GM19239 (cell line): ENCODE measurements at places on chromosomes 2 and 18.

GRCh38 chr18:56458770-56459712 is 179.4 kb downstream of the TXNL1 start:
- DNase-seq = no peak

- no peak for DNase-seq
Observed at GRCh38 chr2:70541481-70542020, 12.1 kb downstream of the TGFA start.

DNA sequence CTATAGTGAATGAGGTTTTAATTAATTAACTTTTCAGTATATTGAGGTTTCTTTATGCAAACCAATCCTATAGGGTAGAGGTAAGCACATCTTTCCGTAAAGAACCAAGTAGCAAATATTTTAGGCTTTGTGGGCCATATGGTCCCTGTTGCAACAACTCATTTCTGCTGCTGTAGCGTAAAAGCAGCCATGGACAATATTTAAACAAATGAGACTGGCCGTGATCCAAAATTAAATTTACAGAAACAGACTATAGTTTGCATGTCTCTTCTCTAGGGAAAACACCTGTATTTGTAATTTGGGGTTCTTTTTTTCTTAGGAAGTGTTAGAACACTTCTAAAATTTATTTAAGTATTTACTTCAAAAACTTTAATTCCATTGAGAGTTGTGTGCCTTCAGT is 104.3 kb downstream of the KYNU start:
- DNase-seq = no peak

DNA sequence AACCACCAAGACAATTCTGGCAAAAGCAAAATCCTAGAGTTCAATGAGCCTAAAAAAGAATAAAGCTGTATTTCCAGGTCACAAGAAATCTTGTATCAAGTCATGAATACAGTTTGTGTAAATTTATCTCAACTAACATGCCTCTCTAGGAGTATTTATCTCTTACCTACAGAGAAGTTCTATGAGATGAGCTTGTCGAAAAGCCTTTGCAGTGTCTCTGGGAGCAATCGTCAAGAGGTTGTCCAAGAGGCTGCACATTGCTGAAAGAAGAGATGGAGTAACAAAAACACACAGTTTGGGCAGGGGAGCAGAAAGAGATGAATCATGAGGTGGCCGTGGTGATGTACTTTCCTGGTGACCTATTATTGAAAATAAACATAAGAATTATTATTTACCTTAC is 112.0 kb upstream of the CD226 start:
- no peak for DNase-seq

- DNase-seq = no peak
Observed at GRCh38 chr2:149001496-149001895, 37.0 kb upstream of the LYPD6B start.

GRCh38 chr2:66534461-66534860 is 99.5 kb downstream of the MEIS1 start:
- DNase-seq = no peak

DNA sequence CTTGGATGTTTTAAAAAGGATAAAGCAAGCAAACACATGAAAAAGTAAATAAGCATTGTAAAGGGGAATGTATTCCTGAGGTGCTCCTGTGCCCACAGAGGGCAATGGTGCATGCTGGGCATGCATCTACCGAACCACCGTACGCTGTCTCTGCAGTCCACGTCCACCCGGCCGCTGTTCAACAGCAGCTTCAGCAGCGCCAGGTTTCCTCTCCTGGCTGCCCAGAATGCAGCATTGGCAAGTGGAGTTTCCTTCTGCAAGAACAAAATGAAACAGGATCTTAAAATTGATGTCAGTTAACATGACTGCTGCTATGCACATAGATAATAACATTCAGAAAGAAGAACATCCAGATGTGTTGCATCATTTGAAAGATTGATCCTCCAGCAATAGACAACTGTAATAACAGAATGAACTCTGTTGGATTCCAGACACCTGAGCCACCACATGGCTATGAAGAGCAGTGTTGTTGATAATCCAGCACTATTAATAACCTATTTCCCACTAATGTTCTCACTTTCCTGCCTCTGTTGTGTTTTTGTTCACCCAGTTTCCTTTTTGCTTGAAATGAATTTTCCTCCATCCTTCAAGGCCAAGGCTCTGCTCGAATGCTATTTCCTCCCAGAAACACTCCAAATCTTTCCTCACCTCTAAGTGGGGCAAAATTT is 13.6 kb downstream of the ANKRD29 start:
- DNase-seq = no peak

- DNase-seq = no peak
Observed at GRCh38 chr18:42976869-42977590, 138.5 kb downstream of the RIT2 start.

GRCh38 chr18:62938006-62938405 is 222.7 kb downstream of the PHLPP1 start:
- no peak for DNase-seq

DNA sequence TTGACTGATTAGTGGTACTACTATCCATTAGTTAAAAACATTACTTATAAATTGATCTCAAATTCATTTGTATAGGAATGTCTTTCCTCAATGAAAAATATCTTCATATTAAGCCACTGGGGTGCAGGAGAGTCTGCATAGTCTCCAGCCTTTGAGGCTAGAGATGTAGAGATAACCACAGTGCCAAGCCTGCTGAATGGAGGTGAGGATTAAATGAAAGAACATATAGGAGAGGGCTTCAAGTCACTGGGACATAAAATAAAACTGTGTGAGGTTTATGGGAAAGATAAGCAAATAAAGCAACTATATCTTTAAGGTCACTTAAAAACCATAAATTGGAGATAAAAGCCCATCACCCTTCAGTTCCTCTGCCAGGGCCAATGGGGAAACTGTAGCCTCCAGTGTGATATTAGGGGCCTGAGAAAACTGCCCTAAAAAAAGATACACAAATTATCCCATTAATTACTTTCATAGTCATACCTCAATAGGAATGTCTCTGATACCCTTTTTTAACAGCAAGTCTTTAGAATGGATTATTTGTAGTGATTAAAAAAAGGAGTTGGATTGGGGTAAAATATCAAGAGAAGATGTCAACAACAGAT is 27.6 kb downstream of the GALNT3 start:
- DNase-seq = no peak

DNA sequence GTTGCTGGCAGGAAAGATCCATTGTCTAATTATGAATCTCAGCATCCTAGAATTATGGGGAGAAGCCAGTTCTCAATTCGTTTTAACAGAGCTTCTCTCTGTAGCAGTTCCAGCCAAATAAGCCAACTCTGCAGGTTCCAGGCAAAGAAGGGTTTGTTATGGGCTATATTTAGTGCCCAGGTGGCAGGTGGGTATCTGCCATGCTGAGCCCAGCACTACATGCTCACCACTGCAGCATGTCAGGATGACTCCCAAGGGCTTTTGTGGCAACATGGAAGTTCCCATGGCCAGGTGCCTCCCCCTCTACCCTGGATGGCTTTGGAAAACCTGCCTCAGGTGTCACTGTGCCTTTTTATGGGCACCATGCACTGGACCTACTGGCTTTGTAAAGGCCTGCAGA is 137.7 kb upstream of the MSH6 start:
- no peak for DNase-seq

DNA sequence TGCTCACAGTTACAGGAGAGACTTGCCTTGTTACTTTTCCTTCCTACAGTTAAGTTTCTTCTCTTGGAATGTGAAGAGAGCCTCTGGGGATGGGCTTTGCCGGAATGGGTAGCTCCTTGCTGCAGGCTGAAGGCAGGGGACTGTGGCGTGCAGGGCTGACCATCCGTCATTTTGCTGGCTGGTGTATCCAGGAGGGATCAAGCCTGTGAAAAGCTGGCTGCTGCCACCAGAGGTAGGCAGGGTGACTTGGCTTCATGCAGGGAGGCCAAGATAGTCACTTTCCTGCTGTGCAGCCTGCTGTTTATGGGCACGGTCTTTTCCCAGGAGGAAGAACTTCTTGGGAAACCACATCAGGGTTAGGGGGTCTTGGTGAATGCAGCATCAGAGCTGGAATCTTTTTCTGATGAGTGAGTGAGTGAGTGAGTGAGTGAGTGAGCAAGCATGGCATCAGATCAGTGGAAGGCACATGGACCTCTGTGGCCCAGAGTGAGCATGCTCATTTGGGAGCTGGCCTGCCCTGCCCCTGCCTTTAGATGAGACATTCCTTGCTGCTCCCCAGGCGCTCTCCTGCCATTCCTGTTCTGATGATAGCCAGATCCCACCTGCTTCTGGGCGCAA is 33.0 kb downstream of the FHOD3 start:
- no peak for DNase-seq

- no peak for DNase-seq
Observed at GRCh38 chr2:36380624-36381481, 25.3 kb downstream of the CRIM1 start.

DNA sequence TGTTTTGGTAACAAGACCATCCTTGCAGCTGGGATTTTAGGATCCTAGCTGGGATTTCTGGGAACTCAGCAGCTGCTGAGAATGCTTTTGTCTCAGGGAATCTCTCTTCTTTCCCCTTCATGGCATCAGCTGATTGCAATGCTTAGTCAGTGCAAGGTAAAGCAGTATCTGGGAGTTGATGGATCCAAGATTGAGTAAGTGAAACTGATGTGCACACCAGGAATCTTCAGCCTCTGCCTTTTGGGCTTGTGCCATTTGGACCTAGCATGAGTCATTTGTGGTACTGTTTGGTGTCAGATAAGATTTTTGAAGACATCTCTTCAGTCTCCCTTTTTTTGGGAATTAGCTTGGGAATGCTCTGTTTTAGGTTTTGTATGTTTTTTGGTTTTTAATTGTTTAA is 363.3 kb upstream of the TFPI start:
- DNase-seq = no peak

GRCh38 chr18:62925031-62925688 is 209.8 kb downstream of the PHLPP1 start:
- DNase-seq = no peak

DNA sequence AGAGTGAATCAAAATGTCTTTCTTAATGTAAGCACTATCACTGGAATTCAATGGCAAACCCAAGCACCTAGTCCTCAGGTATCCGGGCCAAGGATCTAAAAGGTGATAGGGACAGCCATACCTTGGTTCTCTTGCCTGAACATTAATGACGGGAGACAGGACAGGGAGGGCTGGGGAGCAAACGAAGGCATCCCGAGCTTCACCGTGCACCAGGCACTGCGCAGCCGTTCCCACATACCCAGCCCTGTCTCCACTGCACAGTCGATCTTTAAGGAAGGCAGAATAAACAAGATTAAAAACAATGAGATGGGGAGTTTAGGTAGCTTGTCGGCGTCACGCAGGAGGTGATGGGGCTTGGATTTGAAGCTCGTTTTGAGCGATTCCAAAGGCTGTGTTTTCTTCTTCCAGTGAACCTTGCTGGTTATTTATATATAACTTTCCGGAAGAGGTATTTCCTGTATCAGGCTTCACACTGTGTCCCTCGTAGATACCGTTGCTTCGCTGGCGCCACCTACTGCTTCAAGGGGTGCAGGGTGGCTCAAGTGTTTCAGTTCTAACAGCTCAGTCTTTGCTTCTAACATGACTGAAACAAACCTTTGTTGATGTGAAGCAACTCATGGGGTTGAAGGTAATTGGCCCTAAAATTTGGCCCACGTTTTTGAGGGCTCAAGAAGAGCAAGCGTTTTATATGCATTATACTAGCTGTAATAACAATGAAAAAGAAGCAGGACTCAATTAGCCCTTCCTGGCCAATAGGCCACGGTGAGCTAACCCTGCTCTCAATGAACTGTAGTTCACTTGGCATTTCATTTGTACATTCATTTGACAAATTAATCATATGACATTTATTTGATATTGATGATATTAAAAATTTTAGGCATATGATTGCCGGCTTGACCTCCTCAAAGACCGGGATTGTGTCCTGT is 77.4 kb downstream of the DCDC2C start:
- DNase-seq = peak; percentile 75

- DNase-seq = no peak
Observed at GRCh38 chr2:163563336-163563735, 172.5 kb downstream of the FIGN start.

DNA sequence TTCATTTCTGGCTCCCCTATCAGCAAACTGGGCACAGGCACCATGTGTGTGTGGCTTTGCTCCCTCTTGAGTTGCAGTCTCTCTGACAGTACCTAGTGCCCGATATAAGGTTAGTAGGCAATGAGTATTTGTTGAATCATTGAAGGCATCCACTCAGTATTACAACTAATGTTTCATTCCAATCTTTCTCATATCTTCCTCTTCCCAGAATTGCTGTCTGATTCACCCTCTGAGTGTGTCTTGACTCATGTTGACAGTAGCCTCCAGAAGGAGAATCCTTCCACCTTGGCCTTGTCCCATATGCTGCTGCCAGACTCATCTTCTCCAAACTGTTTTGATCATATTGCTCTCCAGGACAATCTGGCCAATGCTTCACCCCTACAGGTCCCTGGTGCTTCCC is 202.5 kb downstream of the LRRTM1 start:
- DNase-seq = no peak

DNA sequence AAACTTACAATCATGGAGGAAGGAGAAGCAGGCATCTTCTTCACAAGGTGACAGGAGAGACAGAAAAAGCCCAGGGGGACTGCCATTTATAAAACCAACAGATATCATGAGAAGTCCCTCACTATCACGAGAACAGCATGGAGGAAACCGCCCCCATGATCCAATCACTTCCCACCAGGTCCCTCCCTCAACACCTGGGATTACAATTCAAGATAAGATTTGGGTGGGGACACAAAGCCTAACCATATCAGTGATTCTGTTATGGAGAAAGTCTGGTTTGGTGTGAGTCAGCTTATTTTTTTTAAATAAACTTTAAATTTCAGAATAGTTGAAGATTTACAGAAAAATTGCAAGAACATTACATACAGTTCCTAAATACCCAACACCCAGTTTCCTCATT is 84.7 kb upstream of the SP3 start:
- DNase-seq = no peak

DNA sequence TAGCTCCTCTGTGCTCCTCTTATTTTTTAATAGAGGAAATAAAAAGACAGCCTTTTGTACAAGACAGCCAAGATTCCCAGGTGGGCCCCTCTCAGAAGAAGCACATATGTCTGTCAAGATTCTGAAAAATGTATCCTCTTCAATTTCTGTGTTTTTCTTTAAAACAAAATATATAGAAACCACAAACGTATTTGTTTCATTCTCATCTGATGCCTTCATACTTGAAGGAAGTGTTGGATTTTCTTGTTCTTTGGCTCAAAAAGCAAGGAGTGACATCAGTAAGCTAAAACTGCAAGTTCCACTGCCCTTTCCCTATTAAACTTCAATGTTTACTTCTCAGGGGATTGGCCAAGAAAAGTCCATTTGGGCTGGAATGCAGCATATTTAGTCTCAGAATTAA is 193.8 kb upstream of the OSR1 start:
- DNase-seq = no peak

DNA sequence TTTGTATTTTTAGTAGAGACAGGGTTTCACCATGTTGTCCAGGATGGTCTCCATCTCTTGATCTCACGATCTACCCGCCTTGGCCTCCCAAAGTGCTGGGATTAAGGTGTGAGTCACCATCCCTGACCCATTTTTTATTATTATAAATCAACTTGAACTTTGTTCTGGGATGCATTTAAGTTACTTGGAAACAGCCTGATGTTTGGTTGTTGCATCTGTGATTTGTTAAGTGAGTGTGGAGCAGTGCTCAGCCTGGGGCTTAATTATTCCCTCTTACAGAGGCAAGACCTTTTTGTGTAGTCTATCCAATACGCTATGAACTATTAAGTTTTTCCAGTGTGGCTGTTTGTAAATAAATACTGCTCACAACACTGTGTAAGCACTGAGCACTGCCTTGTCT is 32.6 kb downstream of the MTA3 start:
- no peak for DNase-seq

GRCh38 chr2:88828397-88829137 is 137.1 kb downstream of the RPIA start:
- DNase-seq = no peak
